Progenitor cell of endocrine pancreas (in vitro differentiated cells): ENCODE measurements at places on chromosomes 6 and 20. TPM values are rescaled to one million over a fixed set of nuclear protein-coding genes. Genes with fewer than 3 reads are reported as not detected.

GRCh38 chr6:100116411-100117194 lies 122.6 kb upstream of the MCHR2 start:
- DNase-seq, result peak; percentile 18

DNA sequence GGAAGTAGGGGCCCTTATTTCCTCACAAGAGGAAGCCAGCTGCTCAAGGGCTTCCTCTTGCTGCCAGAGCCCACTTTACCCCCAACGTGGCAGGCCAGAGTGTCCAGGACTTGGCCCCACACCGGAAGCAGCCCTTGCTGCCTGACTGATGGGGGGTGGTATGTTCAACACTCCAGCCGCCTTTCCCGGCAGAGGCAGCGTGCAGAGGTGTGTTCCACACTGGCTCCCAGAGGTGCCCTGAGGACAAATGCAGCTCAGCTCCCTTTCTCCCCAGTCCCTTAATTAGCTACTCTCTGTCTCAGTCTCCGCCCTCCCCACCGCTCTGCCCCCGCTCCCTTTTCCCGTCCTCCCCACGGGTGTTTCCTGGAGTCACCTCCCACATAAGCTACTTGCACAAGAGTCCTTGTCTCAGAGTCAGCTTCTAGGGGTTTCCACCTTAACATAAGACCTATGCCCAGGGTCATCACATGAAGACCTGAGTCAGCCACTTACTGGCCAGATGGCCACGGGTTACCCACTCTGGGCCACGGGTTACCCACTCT lies 61.7 kb upstream of the SHLD1 start:
- DNase-seq, result no peak

DNA sequence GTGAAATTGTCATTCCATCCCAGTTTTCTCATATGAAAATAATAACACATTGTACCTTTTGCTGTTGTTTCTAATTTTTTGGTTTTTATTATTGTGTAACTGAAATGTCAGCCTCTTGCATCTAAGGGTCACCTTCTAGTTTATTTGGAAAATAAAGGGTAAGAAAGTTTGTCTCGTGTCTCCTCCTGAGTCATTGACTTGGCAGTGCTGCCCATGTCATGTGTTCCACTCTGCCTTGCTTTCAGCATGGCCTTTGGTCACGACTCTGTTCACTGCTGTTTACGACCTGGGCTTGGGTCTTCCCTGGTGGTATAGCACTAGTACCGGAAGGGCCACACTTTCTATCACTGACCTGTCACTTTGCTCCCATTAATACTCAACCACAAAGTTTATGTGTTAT lies 171.4 kb upstream of the RSPO3 start:
- no peak for DNase-seq

DNA sequence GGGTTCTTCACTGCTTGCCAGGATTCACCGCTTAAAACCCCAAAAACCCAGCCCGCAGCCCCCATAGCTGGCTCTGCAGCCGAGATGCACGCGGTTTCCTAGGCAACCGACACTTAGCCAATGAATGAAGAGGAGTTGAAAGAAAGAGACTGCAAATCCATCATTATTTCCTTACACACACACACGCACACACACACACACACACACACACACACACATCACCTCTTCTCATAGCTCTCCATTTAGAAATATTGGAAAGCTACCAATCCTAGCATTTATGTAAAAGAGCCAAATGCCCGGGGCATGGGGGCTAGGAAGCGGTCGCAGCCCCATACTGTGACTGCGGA lies 3.4 kb upstream of the TUBB2B start:
- no peak for DNase-seq

GRCh38 chr6:38495922-38496635 lies 143.7 kb downstream of the BTBD9 start:
- DNase-seq, result no peak

DNA sequence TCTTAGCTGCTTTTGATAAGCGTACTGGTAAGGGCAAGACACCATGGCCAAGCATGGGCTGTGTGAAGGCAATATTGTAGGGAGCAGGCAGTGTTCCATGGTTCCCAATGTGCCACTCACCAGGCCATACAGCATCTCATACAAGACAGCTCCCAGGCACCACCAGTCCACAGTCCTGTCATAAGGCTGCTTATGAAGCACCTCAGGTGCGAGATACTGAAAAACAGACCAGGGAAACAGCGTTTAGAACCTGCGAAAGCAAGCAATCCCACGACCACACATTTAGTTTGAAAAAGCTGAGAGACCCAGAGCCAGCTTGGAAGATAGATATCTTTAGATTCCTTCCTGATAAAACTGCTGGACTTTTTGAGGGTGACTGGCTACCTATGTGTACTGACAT lies 119.1 kb upstream of the SLC2A12 start:
- no peak for DNase-seq

- DNase-seq, result no peak
Observed at GRCh38 chr20:56796345-56796744, 167.2 kb downstream of the TFAP2C start.

DNA sequence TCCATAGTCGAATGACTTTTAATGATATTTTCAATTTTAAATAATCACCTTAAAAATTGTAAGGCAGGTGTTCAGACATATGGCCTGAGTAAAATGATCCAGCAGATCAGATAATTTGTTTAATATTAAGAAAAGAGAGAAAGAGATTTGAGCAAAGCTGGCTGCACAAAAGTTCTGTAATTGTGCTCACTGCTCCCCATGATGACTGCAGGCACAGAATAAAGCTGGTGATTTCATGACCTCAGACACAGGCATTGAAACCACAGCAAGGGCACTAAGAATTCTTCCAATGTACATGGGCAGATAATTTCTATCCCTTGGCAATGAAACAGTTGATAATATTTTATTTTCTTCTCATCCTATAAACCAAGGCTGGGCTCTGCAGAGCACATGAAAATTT lies 553.1 kb downstream of the NKAIN2 start:
- no peak for DNase-seq

- DNase-seq, result peak; percentile 20
Observed at GRCh38 chr6:53986165-53986720, 125.0 kb upstream of the MLIP start.

DNA sequence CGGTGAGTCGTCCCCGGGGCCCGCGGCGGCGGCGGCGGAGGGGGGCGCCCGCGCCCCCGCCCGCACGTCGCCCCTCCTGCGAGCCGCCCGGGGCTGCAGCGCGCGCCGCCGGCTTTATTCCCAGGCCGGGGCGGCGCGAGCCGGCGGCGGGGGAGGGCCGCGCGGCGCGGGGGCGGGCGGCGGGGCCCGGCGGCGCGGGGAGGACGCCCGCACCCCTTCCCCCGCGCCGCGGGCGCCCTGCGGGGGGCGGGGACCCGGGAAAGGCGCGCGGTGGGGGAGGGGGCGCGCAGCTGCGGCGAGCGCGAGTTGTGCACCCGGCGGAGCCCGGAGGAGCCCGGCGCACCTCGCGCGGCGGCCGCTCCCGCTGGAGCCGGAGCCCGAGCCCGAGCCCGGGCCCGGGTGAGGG lies 646 bp downstream of the HMGA1 start:
- no peak for DNase-seq

DNA sequence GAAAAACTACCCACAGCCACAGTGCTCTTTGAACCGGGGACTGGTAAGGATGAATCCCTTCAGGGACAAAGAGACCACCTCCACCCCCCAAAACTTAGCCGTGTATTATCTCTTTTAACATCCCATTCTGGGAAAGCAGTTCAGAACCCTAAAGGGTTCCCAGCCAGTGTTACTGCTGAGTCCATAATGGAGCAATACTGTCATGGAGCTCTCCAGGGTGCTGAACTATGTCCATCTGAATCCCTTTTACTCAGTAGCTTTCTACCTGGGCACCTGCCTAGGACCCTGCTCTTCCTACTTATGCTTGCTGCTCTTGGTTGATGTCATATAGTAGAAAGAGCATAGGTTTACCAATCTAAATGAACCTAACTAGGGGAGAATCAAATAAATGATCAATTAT lies 22.3 kb upstream of the SAYSD1 start:
- DNase-seq, result peak; percentile 65

- DNase-seq, result no peak
Observed at GRCh38 chr20:60485012-60485760, 527.0 kb downstream of the CDH26 start.

GRCh38 chr6:150312395-150312794 lies 56.4 kb upstream of the IYD start:
- DNase-seq, result no peak

DNA sequence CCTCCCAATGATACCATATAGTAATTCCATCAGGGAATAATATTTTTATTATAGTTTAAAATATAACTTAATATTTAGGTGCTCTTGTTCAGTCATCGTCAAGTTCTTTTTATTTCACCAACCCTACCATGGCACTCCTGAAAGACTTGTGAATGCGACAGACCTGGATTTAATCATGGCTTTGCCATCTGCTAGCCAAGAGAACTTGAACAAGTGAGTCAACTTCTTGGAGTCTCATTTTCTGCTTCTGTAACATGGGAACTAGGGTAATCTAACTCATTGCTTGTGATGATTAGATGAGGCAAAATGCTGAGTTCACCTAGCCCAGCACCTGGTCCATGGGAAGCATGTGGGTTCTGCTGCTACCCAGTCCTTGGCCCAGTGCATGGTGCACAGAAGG lies 62.9 kb downstream of the ESR1 start:
- DNase-seq, result no peak

GRCh38 chr20:55685841-55686240 lies 319.5 kb downstream of the CBLN4 start:
- DNase-seq, result no peak

TCF21 gene
- total RNA-seq, result not detected in 2 replicates

COL11A2 gene
- total RNA-seq, result 4.3 and 5.3 TPM in 2 replicates

THBS2 gene
- total RNA-seq, result 0.04 TPM in 1 of 2 replicates, not detected in the other

MACROD2 gene
- total RNA-seq, result 6.4 and 7.6 TPM in 2 replicates

TMC2 gene
- total RNA-seq, result not detected in 2 replicates

RSPH9 gene
- total RNA-seq, result 0.29 and 0.31 TPM in 2 replicates

GLP1R gene
- 3.9 and 4.0 TPM in 2 replicates for total RNA-seq

C6orf58 gene
- total RNA-seq, result not detected in 2 replicates

HLA-DOB gene
- total RNA-seq, result not detected in 2 replicates

SALL4 gene
- total RNA-seq, result 156 and 178 TPM in 2 replicates

SIRPA gene
- total RNA-seq, result 15.2 and 16.2 TPM in 2 replicates

PHF1 gene
- total RNA-seq, result 58.1 and 58.4 TPM in 2 replicates
